Ovary (tissue), 10 donors: ENCODE measurements at places on chromosomes 7 and 10. TPM values are rescaled to one million over a fixed set of nuclear protein-coding genes. Genes with fewer than 3 reads are reported as not detected.

Gene TAS2R5
- 3.0 TPM for total RNA-seq

Gene FAM25C
- total RNA-seq, result not detected

Gene ASIC3
- 5.2 TPM for total RNA-seq

Gene IFIT1B
- total RNA-seq, result not detected

Gene GHRHR
- not detected for total RNA-seq

Gene SLC13A1
- 0.24 TPM for total RNA-seq

DNA sequence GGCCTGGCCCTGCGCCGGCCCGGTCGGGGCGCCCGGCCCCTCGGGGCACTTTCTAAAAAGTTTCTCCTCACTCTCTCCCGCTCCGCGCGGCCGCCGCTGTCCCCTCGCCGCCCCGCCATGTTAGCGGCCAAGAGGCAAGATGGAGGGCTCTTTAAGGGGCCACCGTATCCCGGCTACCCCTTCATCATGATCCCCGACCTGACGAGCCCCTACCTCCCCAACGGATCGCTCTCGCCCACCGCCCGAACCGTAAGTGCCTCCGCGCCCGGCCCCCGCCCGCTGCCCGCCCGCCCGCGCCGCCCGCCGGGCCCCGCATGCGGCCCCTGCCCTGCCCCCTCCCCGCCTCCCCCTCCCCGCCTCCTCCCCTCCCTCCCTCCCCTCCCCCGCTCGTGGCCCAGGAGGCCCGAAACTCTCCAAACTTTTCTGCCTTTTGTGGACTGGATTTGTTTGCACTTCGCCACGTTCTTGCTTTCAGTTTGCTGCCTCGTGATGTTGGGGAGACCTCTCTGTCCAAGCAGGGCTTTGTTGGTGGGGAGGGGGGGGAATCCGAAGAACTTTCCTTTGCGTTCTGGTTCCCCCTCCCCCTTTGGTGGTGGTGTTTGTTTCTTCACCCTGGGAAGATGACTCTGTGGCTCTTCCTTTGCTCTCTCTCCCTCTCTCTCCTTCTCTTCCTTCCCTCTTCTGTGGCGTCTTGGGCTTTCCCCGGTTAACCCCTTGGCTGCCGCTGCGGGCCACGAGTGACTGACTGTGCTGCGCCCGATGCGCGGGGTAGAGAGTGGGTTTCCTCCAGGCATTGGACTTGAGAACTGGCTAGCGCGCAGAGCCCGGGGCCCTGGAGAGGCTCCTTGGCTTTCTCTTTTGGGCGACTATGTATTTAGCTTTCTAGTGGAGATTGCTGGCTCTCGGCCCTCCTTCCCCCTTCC is 1.6 kb downstream of the TCF7L2 start:
- H3K4me3 ChIP-seq, result peak overlapping the region; percentile 58
- no peaks in the 10 kb centered on the region for H3K36me3 ChIP-seq
- peaks cover 8% of the 10 kb centered on the region for H3K4me1 ChIP-seq
- peak overlapping the region; percentile 98 for H3K27ac ChIP-seq
- no peaks in the 10 kb centered on the region for H3K27me3 ChIP-seq

DNA sequence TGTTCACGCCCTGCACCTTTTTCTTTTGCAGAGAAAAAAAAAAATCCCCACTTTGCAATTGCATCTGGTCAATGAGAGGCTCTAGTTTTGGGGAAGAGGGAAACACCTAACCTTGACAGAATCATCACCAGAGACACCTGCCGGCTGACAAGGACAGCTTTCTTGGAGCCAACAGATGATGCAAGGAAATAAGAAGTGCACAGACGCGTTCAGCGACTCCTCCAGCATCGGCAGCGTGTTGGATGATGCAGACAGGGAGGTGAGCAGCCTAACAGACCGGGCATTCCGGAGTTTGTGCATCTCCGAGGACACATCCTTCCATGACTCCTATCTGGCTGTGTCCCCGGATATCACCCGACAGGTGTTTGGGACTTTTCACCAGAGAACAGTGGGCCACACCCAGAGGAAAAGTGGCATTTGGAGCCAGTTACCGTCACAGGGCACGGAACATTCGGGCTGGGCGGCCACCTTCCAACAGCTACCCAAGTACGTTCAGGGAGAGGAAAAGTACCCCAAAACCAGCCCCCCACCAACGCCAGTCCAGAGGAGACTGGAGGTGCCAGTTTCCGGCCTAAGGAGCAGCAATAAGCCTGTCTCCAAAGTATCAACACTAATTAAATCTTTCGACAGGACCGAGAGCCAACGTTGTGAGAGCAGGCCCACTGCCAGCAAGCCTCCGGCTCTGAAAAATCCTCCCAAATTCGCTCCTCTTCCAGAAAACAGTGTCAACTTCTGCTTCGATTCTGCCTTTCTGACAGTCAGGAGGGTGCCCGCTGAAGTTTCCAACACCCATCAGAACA is 23.6 kb downstream of the C10orf71 start:
- DNase-seq, result no peak
- no peak overlapping the region for H3K27ac ChIP-seq
- H3K27me3 ChIP-seq, result no peaks in the 10 kb centered on the region
- no peaks in the 10 kb centered on the region for H3K36me3 ChIP-seq

- no peaks in the 10 kb centered on the region for H3K27me3 ChIP-seq
- DNase-seq, result no peak
- H3K4me3 ChIP-seq, result no peak overlapping the region
- H3K4me1 ChIP-seq, result no peaks in the 10 kb centered on the region
Measured at GRCh38 chr7:30838008-30838407, 66.8 kb downstream of the MINDY4 start.

DNA sequence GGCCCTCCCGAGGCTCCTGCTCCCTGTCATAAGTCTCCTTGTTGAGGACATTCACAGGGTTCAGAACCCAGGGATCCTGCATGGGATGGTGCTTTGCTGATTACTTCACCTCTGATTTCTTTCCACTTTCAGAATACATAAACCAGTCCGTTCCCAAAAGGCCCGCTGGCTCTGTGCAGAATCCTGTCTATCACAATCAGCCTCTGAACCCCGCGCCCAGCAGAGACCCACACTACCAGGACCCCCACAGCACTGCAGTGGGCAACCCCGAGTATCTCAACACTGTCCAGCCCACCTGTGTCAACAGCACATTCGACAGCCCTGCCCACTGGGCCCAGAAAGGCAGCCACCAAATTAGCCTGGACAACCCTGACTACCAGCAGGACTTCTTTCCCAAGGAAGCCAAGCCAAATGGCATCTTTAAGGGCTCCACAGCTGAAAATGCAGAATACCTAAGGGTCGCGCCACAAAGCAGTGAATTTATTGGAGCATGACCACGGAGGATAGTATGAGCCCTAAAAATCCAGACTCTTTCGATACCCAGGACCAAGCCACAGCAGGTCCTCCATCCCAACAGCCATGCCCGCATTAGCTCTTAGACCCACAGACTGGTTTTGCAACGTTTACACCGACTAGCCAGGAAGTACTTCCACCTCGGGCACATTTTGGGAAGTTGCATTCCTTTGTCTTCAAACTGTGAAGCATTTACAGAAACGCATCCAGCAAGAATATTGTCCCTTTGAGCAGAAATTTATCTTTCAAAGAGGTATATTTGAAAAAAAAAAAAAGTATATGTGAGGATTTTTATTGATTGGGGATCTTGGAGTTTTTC is 159.8 kb upstream of the LANCL2 start:
- no peaks in the 10 kb centered on the region for H3K4me1 ChIP-seq
- H3K27ac ChIP-seq, result no peak overlapping the region
- H3K4me3 ChIP-seq, result no peak overlapping the region
- DNase-seq, result no peak
- no peaks in the 10 kb centered on the region for H3K36me3 ChIP-seq

DNA sequence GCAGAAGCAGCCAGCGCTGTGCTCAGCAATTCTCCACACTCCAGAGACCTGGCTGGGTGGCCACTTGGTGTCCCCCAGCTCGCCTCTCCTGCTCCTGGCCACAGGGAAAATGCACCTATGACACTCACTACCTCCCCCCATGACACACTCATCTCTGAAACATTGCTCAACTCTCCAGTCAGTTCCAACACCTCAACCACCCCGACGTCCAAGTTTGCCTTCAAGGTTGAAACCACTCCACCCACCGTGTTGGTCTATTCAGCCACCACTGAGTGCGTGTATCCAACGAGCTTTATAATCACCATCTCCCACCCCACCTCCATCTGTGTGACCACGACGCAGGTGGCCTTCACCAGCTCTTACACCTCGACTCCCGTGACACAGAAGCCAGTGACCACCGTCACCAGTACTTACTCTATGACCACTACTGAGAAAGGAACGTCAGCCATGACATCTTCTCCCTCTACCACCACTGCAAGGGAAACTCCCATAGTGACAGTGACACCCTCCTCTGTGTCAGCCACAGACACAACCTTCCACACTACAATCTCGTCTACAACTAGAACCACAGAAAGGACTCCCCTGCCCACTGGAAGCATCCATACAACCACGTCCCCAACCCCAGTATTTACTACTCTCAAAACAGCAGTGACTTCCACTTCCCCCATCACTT is 2.7 kb downstream of the MUC3A start:
- H3K27me3 ChIP-seq, result no peaks in the 10 kb centered on the region
- no peak overlapping the region for H3K4me3 ChIP-seq
- no peaks in the 10 kb centered on the region for H3K4me1 ChIP-seq
- no peak for DNase-seq
- no peak overlapping the region for H3K27ac ChIP-seq

GRCh38 chr10:59678884-59679301 is 30.8 kb downstream of the SLC16A9 start:
- H3K27ac ChIP-seq, result peak overlapping the region; percentile 75
- no peak for DNase-seq
- H3K27me3 ChIP-seq, result no peaks in the 10 kb centered on the region
- H3K36me3 ChIP-seq, result no peaks in the 10 kb centered on the region
- H3K4me3 ChIP-seq, result no peak overlapping the region

DNA sequence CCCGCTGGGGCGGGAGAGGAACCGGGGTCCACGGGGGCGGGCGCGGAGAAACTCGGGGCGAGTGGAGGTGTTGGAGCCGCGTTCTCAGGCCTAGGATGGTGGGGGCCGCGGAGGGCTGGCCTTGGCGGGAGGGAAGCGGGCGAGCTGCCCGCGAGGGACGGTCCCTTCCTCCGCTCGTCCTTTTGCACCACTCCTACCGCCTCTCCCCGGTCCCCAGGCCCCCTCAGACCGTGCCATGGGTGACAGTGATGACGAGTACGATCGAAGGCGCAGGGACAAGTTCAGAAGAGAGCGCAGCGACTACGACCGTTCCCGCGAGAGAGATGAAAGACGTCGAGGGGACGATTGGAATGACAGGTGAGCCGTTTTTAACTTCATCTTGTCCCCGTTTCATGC is 451 bp downstream of the SRRT start:
- no peak for DNase-seq
- H3K4me1 ChIP-seq, result peaks cover 6% of the 10 kb centered on the region
- H3K4me3 ChIP-seq, result peak overlapping the region; percentile 88
- H3K27ac ChIP-seq, result peak overlapping the region; percentile 93

GRCh38 chr10:117689566-117689965 is 147.0 kb downstream of the EMX2 start:
- H3K27ac ChIP-seq, result no peak overlapping the region
- no peaks in the 10 kb centered on the region for H3K4me1 ChIP-seq
- H3K27me3 ChIP-seq, result no peaks in the 10 kb centered on the region
- H3K36me3 ChIP-seq, result no peaks in the 10 kb centered on the region
- H3K4me3 ChIP-seq, result no peak overlapping the region

GRCh38 chr7:139023076-139023475 is 12.8 kb downstream of the ZC3HAV1L start:
- no peaks in the 10 kb centered on the region for H3K36me3 ChIP-seq
- H3K27ac ChIP-seq, result no peak overlapping the region
- H3K4me3 ChIP-seq, result no peak overlapping the region
- DNase-seq, result no peak
- H3K27me3 ChIP-seq, result no peaks in the 10 kb centered on the region

DNA sequence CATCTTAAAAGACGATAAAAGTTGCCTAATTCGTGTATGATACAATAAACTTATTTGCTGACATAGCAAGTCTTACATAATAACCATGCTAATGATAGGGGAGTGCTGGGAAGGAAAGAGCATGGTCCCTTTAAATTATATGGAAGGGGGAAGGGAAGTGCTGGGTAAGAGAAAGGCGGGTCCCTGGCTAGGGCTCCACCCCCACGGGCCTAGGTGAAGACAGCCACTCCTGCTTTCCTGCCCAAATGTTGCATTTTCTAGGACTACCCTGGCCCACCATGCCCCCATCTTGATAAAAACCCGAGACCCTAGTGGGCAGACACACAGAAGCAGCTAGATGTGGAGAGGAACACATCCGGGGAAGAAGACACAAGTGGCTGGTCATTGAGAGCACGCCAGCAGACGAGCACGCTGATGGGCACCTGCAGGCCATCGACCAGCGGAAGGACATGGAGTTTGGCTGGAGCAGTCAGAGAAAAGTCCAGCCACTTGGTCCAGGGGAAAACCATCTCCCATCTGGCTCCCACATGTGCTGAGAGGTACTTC is 328.7 kb downstream of the ARL4A start:
- no peak overlapping the region for H3K4me3 ChIP-seq
- H3K36me3 ChIP-seq, result no peaks in the 10 kb centered on the region
- no peaks in the 10 kb centered on the region for H3K27me3 ChIP-seq
- H3K27ac ChIP-seq, result no peak overlapping the region
